ENCODE measurements at places on chromosomes 16 and 17. TPM values are rescaled to one million over a fixed set of nuclear protein-coding genes. Genes with fewer than 3 reads are reported as not detected.

GRCh38 chr16:67865318-67865717 lies 7.5 kb upstream of the EDC4 start:
- DNase-seq, result no peak
- peak overlapping the region; percentile 56 for H3K27ac ChIP-seq
- peaks cover 5% of the 10 kb centered on the region for H3K4me1 ChIP-seq
- H3K36me3 ChIP-seq, result peaks cover 20% of the 10 kb centered on the region

ZNF778 gene
- 9.3 TPM for total RNA-seq

DNA sequence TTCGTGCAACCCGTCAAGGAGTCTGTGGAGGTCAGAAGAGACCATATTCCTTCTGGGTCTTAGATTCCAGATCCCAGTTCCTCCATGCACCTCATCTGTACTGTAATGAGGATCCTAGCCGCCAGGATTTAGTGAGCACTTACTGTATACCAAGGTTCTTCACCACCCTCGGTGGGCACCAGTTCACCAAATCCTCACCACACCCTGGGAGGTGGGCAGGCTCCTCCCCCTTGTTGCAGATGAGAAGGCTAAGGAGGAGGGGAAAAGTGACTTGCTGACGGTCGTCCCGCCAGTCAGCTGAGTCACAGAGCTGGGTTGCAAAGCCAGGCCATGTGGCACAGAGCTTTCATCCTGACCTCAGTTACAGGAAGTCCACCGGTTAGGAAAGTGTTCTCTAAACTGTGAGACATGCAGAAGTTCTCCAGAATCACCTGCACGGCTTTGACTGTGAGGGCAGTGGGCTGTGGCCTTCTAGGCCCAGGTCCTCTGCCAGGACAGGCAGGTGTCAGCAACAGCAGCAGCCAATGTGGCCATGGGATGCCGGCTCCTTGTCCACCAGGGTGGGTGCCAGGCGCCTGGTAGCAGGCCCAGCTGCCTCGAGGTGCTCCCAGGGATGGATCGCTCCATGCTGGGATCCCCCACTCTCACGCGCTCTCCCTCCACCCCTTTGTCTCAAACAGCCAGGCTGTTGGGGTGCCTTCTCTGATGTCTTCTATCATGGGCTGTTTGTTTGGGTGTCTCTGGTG lies 240.3 kb upstream of the GSE1 start:
- H3K27ac ChIP-seq, result no peak overlapping the region
- no peak overlapping the region for H3K4me3 ChIP-seq
- H3K27me3 ChIP-seq, result no peaks in the 10 kb centered on the region
- H3K4me1 ChIP-seq, result peaks cover 11% of the 10 kb centered on the region
- DNase-seq, result peak; percentile 63

DNA sequence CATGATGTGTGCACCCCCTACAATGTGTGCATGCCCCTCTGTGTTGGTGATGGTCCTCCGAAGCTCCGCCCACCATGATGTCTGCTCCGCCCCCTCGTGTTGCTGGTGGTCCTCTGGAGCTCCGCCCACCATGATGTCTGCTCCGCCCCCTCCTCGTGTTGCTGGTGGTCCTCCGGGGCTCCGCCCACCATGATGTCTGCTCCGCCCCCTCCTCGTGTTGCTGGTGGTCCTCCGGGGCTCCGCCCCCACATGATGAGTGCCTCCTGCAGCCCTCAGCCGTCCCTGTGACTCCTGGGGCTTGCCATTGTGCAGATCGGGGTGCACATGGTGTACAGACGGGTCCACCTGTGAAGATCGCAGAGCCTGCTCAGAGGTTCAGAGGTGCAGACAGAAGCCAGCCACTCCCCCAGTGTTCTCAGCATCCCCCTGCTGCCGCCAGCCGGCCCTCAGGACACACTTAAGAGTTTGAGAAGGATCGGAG lies 129.1 kb upstream of the CHMP6 start:
- H3K4me3 ChIP-seq, result no peak overlapping the region
- peaks cover 68% of the 10 kb centered on the region for H3K36me3 ChIP-seq
- no peak for DNase-seq
- peak overlapping the region; percentile 99 for H3K27ac ChIP-seq

GRCh38 chr16:3138342-3138741 lies 3.5 kb downstream of the ZNF213 start:
- DNase-seq, result no peak
- no peak overlapping the region for H3K4me3 ChIP-seq
- no peaks in the 10 kb centered on the region for H3K27me3 ChIP-seq
- peaks cover 5% of the 10 kb centered on the region for H3K36me3 ChIP-seq
- H3K27ac ChIP-seq, result no peak overlapping the region

ASPA gene
- not detected for total RNA-seq

DNA sequence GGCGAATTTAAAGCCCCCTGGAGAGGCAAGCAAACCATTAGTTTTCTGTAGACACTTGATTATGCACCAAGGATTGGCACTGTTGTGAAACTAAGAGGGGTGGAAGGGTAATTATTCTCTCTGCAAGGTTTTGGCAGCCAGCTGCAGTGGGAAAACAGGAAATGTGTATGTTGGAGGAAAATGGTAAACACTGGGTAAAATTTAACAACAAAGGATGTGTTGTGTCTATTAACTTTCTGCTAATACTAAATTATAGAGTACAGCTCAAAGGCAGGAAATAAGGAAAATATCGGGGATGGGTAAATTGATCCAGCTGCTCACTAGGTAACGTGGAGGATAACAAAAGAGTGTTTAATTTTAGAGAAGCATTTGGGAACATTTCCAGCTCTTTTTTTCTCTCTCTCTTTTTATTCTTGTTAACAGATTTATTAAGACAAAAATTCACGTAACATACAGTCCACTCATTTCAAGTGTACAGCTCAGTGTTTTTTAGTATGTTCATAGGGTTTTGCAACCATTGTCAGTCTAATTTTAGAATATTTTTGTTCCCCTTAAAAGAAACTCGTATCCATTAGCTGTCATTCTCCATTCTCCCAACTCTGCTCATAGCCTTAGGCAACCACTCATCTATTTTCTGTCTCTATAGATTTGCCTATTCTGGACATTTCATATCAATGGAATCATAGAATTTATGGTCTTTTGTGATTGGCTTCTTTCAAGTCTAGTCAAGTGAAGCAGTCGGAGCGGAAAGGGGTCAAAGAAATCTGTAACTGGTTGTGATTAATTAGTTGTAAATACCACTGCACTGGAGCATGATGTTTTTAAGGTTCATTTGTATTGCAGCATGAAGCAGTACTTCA lies 41.8 kb downstream of the TANGO6 start:
- no peak for DNase-seq
- no peaks in the 10 kb centered on the region for H3K4me1 ChIP-seq
- no peak overlapping the region for H3K27ac ChIP-seq
- H3K27me3 ChIP-seq, result no peaks in the 10 kb centered on the region
- no peak overlapping the region for H3K4me3 ChIP-seq

DNA sequence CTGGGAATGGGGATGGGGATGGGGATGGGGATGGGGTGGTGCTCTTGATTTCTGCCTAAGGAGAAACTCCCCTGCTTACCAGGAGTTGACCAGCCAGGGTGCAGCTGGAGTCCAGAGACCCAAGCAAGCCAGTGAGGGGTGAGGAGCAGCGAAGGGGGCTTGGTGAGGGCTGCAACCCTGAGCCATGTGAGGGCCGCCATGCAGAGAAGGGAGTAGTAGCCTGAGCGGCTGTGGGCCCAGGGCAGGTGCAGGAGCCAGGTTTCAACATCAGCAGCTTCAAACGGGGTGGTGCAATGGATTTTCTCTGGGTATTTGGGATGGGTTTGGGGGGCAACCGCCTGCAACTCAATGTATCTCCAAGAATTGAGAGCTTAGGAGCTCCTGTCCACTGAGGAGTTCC lies 35.2 kb downstream of the COX4I1 start:
- no peaks in the 10 kb centered on the region for H3K36me3 ChIP-seq
- no peak overlapping the region for H3K27ac ChIP-seq
- DNase-seq, result no peak

TMC5 gene
- total RNA-seq, result not detected

OTOP3 gene
- total RNA-seq, result not detected

DNA sequence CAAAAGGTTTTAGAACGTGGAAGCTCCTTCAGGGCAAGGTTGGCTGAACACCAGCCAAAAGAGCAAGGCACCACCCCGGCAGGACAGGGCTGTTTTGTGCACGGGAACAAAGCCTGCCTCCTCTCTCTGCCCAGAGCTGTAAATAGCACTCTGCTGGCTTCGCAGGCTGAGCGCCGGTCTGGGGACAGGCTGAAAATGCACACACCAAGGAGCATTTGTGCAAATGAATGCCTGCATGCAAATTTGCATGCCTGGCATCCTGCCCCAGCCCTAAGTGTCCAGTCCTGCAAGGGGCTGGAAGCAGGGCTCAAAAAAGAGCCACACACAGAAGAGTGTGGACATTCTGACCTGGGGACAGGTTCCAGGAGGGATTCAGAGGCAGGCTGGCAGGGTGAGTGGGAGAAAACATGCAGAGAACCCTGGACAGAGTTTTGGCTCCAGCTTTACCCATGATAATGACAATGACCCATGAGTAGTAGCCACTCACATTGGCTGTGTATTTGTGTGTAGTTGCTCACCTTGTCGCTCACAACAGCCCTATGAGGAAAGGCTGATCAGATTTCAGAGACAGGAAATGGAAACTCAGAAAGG lies 11.7 kb downstream of the ABAT start:
- H3K27me3 ChIP-seq, result no peaks in the 10 kb centered on the region
- H3K4me1 ChIP-seq, result no peaks in the 10 kb centered on the region
- no peak overlapping the region for H3K27ac ChIP-seq
- no peak overlapping the region for H3K4me3 ChIP-seq
- peaks cover 13% of the 10 kb centered on the region for H3K36me3 ChIP-seq
- DNase-seq, result no peak

DEXI gene
- 30.8 TPM for total RNA-seq

DNA sequence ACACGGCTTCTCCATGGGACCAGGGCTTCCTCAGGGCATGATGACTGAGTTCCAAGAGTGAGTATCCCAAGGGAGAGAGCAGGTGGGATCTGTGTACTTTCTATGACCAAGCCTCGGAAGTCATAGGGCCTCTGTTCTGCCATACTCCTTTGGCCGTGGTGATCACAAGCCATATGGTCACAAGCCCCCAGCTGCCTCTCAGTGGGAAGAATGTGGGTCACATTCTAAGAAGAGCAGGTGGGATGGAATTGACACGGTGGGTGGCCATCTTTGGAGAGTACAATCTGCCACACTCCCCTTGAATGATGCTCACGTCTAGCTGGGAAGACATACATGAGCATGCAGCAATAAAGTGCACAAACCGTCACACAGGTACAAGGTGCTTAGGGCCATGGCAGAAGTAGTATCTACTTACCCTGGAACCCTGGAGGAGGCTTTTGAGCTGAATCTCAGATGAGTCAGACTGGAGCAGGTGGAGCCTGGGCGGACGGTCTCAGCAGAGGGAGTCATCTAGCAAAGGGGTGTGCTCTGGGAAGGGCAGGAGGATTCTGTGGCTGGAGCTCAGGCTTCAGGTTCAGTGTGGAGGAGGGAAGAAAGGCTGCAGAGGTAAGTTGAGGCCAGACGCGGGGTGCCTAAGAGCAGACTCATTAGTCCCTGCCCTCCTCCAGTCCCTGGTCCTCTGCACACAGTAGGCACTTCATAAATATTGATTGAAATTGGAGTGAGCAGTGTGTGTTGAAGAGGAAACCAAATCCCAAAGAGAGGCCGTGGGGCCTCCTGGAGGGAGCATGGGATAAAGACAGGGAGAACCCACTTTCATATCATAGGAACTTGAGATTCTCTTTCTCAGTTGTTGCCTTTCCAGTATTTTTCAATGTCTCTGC lies 26.6 kb downstream of the GOSR2 start:
- H3K27ac ChIP-seq, result no peak overlapping the region
- DNase-seq, result no peak
- H3K27me3 ChIP-seq, result no peaks in the 10 kb centered on the region
- H3K4me3 ChIP-seq, result no peak overlapping the region
- peaks cover 7% of the 10 kb centered on the region for H3K4me1 ChIP-seq
- no peaks in the 10 kb centered on the region for H3K36me3 ChIP-seq
